Activated CD4-positive, alpha-beta memory T cell treated with anti-CD3 and anti-CD28 coated beads, Interleukin-2, amount 10 ng/mL, durations not matched to agents 7 days and 5 days (primary cell): ENCODE measurements at places on chromosomes 5 and 9.
A peak's percentile ranks its signal among the peaks of the same experiment; 100 is the strongest.

GRCh38 chr5:172550096-172550765 is 90.8 kb upstream of the NEURL1B start:
- no peak for DNase-seq

- no peak for DNase-seq
These were observed 19.6 kb downstream of the CLPTM1L start for GRCh38 chr5:1325191-1325741.

- no peak for DNase-seq
These were observed 69.7 kb downstream of the GHR start for GRCh38 chr5:42492974-42493373.

GRCh38 chr9:79581794-79582193 is 10.0 kb downstream of the TLE4 start:
- DNase-seq, result no peak

DNA sequence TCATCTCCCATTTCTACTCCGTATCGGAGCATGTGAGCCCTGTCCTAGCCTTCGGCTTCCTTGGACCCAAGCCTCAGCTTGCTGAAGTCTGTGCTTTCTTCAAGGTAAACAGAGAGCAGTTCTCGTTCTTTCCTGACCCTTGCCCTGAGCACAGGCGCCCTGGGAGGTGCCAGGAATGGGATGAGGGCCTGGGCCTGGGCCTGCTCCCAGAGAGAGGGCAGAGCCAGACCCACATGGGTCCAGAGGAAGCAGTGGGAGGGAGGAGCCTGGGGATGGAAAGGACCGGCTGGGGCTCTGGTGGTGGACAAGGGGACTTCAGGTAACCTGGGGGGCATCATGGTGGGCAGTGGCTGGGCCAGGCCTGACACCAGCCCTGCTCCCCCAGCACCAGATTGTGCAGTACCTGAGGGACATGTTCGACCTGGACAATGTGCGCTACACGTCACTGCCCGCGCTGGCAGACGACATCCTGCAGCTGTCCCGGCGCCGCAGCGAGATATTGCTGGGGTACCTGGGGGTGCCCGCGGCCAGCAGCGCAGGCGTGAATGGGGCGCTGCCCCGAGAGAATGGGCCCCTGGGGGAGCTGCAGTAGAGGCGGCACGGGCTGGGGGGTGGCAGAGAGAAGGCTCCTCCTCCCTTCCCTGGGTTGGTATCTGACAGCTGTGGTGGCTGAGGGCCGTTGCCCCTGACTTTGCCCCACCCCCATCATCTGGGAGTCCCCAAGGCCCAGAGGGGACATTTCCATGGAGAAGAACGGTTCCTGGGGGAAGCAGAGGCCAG is 10.9 kb upstream of the DOLPP1 start:
- no peak for DNase-seq

- DNase-seq, result no peak
These were observed 31.6 kb downstream of the ABLIM3 start for GRCh38 chr5:149172709-149173505.

- no peak for DNase-seq
These were observed 39.3 kb downstream of the NR2F1 start for GRCh38 chr5:93622240-93622885.

DNA sequence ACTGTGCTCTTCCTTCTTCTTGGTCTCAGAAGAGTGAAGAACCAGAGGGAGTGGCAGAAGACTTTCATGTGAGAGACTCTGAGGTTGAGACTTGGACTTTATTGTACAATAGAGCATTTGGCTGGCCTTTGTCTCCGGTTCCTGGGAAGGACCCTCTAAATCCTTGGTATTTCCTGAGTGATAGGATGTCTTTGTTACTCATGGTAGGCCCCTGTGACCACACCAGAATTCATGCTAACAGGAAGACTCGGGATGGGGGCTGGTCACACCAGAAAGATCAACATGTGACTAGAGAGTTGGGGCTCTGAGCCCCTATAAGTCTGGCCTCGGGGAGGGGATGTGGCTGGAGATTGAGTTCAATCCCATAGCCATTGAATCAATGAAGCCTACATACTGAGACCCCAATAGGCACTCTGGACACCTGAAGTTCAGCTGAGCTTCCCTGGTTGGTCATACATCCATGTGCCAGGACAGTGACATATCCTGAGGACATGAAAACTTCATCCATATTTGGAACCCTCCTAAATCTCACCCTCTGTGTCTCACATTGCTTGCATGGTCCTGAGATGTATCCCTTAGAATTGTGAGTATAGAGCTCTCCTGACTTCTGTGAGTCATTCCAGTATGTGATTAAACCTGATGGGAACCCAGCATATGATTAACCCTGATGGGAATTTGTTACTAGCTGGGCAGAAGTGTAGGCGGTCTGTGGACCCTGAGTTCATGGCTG is 201.7 kb downstream of the GADD45G start:
- no peak for DNase-seq

DNA sequence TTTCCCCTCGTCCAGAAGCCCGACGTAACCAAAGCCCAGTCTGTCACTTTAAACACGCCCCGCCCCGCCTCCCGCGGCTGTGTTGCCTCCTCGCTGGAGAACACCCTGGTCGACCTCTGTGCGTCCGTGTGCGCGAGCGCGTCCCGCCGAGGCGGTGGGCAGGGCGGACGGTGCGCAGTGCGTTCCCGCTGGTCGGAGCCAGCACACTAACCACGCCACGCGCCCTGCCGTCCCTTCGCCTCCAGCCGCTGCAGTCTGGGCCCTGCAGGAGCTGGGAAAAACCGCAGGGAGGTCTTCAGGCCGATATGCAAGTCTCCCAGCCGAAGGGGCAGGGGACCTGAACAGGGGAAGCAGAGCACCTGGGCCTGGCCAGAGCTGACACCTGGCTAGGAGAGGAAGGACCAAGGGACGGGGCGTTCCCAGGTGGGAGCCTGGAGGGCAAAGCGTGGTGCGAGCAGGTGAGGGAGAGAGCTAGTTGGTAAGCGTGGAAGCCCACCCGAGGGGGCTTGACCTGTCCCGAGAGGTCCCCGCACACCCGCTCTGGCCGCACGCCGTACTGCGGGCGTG is 1.3 kb upstream of the PHPT1 start:
- DNase-seq, result peak; percentile 88

- DNase-seq, result no peak
These were observed 60.7 kb downstream of the MED27 start for GRCh38 chr9:132018957-132019405.

- DNase-seq, result peak; percentile 46
These were observed 588 bp downstream of the TRAF2 start for GRCh38 chr9:136886610-136887597.

DNA sequence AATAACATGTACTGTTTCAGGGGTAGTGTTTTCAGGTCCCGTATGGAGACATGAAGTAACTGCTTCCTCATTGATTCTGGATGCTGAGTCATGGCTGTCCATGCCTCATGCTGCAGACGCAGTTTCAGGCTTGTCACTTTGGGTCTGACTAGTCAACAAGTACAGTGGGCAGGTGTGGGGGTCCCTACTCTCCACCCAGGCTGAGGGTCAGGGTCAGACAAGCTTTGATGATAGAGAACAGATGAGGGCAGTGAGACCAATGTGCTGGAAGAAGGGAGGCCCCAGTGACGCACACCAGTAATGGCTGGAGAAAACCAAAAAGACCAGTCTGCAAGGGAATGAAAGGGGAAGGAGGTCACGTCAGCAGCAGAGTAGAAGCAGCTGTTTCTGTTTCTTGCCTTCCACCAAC is 80.0 kb upstream of the NFIL3 start:
- no peak for DNase-seq

DNA sequence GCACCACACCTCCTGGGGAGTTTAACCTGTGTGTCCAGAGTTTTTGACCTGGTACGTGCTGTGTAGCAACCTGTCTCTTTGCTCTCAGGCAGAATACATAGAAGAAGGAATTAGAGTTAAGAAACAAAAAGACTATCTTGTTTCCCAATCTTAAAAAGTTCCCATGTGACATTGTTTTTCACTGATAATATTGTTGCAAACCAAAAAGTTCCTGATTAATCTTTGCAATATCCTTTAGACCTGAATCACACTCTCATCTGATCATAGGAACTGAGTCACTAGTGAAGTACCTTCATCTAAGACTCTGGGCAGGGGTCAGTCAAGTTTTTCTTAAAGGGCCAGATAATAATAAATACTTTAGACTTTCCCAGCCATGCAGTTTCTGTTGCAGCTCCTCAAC is 35.1 kb downstream of the BASP1 start:
- no peak for DNase-seq

GRCh38 chr9:110050925-110051355 is 157.0 kb downstream of the C9orf152 start:
- DNase-seq, result peak; percentile 51

DNA sequence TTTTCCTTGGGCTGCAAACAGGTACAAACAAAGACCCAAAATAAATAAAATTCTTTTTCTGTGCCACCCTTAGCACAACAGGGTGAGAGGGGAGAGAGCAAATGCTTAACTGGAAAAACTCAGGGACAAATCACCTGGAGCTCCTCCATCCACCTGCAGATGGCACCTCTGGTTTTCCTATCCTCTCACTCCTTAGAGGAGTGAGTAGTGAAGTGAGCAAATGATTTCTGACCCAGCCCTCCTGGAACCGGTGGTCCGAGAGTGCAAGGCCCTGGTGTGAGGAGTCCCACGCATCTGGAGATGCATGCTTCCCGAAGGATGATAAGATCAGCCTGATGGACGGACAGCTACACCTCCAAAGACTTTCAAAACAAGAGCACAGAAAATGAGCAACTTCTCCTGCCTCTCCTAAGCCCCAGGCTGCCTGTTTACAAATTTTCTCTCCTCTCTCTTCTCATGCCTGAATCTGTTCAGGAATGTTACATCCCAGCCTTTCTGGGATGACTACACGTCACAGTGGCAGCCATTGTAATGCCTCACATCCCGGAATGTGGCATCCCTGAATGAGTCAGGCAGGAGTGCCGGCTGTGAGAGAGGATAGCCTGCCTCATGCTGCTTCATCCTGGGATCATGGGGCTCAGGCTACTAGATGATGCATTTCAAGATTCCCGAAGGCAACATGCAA is 86.4 kb downstream of the ADRB2 start:
- DNase-seq, result no peak

GRCh38 chr9:124259158-124259808 is 1.5 kb downstream of the NEK6 start:
- DNase-seq, result no peak

GRCh38 chr5:72282878-72283277 is 37.2 kb downstream of the MRPS27 start:
- DNase-seq, result no peak

GRCh38 chr5:59584858-59585846 is 308.4 kb downstream of the PDE4D start:
- DNase-seq, result no peak

DNA sequence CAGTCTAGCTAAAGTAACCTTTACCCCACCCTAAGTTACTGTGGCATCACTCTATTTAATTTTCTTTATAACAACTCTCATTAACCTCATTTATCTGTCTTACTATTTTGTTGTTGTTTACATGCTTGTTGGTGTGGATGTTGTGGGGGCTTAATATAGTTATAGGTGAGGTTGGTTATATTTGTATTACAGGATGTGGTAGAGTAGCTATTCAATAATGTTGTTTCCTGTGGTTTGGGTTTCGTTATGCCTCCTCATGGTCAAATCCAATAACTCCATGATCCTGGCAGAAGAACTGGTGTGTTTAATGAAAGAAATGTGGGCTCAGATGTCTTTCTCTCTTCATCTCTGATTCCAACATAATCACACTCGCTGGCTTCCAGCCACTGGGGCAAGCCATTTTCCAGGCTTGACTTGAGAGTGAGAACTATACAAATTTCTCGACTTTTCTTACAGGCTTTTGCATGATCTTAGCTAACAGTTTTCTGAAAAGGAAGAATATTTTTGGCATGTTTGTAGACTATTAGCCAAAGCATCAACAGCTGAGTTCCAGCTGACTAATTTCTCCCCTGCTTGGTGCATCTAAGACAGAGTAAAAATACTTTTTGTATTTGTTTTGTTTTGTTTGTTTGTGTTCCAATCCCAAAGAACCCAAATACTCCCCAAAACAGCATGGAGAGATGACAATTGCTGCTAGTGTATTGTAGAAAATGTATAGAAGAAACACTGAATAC is 303.7 kb upstream of the PAPPA start:
- no peak for DNase-seq

- DNase-seq, result no peak
These were observed 130.6 kb downstream of the PDZD2 start for GRCh38 chr5:31769530-31769929.

DNA sequence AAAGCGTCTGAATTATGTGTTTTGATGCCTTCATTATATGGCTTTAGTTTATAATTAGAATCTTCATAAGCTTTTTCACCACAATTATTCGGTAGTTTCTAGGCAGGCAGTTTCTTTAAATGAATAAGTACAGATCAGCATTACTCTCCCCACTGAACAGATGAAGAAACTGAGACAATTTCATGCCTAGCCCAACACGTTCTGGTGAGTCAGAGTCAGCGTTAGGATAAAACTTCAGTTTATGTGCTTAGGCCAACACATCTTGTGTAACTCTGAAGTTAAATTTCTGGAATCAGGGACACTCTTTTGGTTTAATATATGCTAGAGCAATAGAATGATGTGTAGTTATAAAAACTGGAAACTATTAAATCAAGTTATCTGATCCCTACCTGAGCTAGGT is 186.7 kb upstream of the ELL2 start:
- no peak for DNase-seq

DNA sequence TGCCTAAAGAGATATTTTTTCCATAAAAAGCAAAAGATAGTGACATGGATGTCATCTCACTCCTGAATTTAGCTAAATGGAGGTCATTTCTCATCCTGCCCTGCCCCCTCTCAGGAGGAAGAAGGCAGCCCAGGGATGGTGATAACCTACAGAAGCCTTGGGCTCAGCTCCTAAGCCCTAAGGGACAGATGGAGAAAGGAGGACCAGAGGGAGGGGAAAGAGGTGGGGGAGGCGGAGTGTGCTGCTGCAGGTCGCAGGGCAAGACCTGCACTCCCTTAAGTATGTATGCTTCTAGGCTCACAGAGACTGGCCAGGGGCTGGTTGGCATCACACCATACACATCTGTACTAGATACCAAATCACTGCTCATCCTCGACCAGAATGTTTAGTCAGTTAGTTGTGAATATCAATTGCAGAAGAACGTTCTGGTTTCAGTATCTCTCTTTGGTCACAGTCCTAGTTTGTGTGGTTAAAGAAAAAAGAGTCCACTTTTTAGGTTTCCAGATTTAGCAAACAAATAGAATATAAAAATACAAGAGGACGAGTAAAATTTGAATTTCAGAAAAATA is 18.4 kb upstream of the CDKN2AIPNL start:
- DNase-seq, result no peak

DNA sequence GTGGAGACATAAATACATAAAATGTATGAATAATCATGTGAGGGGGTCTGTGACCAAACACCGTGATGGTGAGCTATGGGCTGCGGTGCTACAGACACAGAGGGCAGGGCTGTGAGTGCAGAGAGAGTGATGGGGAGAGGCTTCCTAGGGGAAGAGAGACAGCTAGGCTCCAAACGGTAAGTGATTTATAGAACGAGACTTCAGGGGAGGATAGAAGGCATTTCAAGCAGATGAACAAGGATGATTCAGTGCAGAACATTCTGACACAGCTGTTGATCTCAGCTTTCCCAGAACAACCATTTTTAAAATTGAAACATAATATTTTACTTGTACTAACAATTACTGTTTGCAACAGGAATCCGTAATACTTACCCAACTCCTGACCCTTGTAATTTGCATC is 100.7 kb downstream of the GAS1 start:
- DNase-seq, result no peak

- DNase-seq, result no peak
These were observed 1388.3 kb upstream of the ACO1 start for GRCh38 chr9:30995956-30996738.
